ENCODE measurements at places on chromosomes 2 and 18.
A peak's percentile ranks its signal among the peaks of the same experiment; 100 is the strongest.

GRCh38 chr2:166464187-166464586 lies 29.9 kb downstream of the SCN7A start:
- DNase-seq = no peak

GRCh38 chr2:191791953-191792560 lies 54.8 kb downstream of the CAVIN2 start:
- DNase-seq = no peak

DNA sequence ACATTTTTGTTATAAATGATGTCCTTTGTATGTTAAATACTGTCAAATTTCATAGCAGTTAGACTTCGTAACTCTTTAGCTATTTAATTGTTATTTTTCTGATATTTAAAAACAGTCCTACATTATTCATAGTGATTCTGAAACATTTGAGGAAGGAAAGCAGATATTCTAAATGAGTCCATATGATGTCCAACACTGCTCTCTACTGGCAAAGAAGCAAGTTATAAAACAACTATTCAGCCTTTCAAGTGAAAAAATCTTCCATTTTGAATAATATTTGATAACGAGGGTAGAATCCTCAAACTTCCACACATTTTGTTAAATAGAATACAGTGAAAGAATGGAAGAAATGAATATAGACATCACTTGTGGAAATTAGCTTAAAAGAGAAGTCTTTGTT lies 220.8 kb downstream of the GULP1 start:
- DNase-seq = peak; percentile 51

DNA sequence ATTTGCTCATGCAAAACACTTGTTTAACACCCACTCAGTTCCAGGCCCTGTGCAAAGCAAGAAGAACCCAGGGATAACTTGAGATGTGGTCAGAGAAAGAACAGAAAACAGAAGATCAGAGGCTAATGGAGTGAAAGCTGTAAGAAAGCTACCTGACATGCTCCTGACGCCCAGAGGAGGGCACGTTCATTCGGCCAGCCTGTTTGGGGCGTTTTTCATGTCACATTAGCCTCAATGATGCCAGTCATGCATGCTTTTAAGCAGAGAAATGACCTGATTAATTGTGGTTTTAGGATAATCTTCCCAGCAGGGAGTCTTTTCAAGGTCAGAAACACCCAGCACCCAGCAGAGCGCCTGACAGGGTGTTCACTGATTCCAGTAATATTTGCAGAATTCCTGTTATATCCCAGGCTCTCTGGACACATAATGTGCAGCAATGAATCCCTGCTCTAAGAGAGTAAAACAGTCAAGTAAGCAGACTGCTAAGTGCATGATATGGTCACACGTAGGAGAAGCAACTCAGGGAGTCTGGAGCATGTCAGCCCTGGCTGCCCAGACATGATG lies 320.0 kb downstream of the LRATD1 start:
- DNase-seq = no peak

GRCh38 chr2:28904295-28904694 lies 9.8 kb downstream of the WDR43 start:
- no peak for DNase-seq

DNA sequence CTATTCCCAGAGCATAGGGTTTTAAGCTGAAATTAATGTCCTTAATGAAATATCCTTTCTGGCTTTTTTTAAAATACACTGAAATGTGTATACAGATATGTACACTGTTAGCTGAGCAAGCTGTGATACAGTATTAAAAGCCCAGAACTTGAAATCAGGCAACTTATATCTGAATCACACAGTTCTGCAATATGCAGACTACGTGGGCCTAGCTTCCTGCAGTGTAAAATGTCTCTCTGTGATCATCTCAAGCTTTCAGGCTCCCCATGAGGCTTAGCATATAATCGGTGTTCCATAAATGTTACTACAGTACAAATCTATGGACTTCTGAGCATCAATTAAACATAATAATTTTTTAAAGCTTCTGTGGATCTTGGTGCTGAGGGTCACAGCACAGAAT lies 8.2 kb downstream of the FBXO15 start:
- DNase-seq = no peak

DNA sequence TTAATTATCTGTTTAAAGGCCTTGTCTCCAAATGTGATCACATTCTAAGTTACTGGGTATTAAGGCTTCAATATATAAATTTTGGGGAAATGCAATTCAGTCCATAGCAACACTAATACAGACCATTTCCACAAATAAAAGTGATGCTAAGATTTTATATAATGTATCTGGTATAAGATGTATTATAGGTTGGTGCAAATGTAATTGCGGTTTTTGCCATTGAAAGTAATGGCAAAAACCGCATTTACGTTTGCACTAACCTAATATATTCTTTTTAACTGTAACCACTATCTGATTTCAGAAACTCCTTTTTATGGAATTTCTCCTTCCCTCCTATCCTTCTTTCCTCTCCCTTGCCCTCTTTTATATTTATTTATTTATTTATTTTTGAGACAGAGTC lies 1020.6 kb downstream of the BCL11A start:
- no peak for DNase-seq

- DNase-seq = no peak
Measured at GRCh38 chr2:51219468-51219867, 187.5 kb upstream of the NRXN1 start.

DNA sequence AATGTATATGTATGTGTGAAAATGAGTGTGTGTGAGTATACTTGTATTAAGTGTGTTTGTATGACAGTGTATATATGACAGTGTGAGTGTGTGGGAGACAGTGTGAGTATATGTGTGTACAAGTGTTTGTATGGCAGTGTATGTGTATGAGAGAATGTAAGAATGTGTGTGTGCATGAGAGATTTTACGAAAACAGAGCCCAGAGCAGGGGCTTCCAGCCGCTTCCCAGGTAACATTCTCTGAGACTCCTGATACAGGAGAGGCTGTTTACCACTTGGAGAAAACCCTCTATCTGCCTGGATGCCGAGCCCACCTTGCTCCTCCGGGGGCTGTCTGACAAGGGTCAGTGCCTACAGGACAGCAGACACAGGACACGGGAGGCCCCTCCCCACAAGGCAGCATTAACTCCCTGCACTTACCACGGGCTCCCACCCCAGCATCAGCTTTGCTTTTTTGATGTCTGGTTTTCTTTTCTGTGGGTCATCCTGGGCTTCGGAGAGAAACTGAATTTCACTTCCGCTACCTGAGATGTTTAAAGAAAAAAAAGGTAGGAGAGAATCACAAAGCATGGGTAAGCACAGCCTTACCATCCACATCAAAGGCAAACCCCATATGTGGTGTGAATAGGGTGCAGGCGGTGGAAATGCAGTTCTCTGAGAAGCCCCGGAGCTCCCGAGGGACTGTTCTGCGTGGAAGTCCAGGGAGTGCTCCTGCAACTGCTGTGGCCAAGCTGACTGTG lies 97.6 kb downstream of the UXS1 start:
- DNase-seq = no peak

DNA sequence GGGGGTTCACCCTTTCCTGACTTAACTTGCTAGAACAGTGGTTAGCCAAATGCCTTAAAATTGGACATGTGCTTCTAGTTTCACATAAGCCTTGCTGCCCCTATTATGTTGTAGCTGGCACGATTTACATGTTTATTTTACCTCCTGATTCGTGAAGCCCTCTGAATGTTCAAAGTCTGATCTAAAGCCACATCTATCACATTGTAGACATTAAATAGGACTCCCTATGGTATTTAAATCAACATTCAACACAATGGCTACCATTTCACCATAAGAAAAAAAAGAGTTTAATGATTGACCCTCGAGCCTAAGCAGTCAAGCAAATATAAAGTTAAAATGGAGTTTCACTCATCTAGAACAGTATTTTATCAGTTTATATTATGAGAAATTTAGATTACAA lies 151.5 kb downstream of the GULP1 start:
- DNase-seq = no peak

- DNase-seq = no peak
Measured at GRCh38 chr2:9000442-9000841, 3.0 kb downstream of the MBOAT2 start.

DNA sequence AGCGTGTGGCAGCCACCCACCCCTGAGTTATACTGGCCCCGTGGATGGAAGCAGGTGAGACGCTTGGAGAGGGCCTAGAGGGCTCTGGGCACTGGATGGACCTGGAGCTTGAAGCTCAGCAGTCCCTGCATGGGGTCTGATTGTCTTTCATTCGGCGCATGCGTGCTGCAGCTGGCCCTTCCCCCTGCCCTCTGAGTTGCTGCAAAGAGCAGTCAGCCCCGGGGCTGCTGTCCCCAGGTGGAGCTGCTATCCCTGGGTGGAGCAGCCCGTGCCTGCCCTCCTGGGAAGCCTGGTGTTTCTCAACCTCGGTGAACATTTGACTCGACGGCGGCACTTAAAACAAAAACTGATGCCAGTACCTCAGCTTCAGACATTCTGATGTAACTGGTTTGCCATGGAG lies 29.6 kb downstream of the IGFBP5 start:
- DNase-seq = no peak

DNA sequence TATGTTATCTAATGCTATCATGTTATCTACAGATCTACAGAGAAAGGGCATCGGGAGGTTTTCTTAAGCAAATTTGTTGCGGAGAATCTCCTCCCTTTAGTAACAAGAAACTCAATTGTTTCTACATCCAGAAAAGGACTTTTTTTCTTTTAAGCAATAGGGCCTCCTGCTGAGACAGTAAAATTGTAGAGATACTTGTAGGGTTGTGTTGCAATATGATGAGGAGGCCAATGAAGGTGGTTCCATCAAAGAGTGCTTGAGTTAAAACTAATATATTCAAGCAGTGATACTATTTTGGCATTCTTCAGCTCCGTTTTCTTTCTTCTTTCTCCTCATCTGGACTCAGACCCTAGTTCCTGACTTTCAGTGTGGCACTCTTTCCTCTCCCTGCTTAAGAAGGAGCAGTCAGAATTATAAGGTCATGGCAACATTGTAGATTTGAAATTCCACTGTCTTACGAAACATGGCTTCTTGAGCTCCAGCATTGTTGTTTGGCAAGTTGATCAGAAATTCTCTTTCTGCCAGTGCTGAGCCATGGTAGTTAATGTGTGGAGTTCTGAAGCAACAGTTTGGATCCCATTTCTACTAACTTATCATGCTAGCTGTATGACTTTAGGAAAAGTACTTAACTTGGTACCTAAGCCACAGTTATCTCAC lies 202.0 kb upstream of the SLC14A2 start:
- DNase-seq = no peak

DNA sequence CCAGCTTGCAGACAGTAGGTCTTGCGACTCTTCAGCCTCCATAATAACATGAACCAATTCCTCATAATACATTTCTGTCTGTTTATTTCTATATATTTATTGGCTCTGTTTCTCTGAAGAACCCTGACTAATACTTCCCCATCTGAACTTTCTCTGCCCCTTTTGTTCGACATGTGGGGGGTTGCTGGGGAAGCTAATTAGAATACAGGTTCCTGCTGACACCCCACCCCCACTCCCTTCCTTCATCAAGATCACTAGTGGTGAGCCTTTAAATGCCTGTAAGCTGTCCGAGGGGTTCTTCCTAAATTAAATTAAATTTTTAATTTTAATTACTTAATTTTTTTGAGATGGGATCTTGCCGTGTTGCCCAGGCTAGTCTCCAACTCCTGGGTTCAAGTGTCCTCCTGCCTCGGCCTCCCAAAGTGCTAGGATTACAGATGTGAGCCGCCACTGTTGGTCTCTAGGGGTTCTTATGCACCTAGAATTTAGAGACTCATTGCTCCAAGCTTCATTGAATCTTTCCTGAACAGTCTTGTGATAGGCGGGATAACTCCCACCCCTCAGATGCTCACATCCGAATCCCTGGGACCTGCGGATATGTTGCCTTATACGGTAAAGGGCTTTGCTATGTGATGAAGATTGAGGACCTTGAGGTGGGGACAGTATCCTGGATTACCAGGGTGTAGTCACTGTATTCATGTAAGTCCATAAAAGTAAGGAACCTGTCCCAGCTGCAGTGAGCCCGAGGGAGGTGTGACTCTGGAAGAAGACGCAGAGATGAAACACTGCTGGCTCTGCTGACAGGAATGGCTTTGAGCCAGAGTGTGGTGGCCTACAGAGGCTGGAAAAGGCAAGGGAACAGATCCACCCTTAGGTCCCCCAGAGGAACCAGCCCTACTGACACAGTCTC lies 26.2 kb downstream of the HPCAL1 start:
- no peak for DNase-seq
